ENCODE measurements at places on chromosomes 12 and 14.
A peak's percentile ranks its signal among the peaks of the same experiment; 100 is the strongest.

GRCh38 chr14:54652188-54652587 lies 85.3 kb downstream of the SAMD4A start:
- peak; percentile 99 for DNase-seq

- DNase-seq, result no peak
Measured at GRCh38 chr12:52398176-52398575, 8.0 kb downstream of the KRT82 start.

DNA sequence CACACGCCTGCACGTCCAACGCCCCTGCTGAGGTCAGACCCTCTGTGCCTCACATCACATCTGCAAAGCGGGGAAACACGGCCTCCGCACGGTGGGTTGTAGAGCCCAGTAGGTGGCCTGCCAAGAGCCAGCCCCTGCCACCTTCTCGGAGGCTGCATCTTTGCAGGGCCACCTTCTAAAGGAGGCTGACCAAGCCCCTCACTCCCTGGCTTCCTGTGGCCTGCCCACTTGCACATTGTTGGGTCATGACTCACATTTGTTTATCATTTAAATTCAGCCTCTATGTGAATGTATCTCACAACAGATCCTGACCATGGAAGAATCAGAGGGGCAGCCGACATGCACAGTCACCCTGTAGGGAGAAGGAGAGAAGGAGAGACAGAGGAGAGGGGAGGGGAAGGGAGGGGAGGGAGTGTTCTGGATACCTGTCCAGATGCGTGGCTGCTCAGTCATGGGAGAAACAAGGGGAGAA lies 319.5 kb upstream of the DIO3 start:
- DNase-seq, result no peak

DNA sequence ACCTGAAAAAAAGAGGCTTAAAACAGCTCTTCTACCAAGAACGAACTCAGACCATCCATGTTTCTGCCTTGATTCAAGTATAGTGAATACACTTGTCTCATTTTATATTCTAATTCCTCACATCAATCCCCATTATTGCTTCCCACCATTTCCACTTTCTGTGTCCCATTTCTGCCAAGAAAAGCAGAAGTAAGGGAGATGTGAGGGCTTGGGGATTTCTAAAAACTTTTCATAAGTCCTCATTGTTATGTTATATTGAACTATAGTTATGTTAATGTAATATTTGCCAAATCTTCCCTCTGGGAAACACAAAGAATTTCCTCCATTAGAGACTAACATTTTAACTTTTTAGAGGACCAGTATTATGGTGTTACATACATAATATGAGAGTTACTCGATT lies 48.2 kb upstream of the PSMA6 start:
- DNase-seq, result no peak

DNA sequence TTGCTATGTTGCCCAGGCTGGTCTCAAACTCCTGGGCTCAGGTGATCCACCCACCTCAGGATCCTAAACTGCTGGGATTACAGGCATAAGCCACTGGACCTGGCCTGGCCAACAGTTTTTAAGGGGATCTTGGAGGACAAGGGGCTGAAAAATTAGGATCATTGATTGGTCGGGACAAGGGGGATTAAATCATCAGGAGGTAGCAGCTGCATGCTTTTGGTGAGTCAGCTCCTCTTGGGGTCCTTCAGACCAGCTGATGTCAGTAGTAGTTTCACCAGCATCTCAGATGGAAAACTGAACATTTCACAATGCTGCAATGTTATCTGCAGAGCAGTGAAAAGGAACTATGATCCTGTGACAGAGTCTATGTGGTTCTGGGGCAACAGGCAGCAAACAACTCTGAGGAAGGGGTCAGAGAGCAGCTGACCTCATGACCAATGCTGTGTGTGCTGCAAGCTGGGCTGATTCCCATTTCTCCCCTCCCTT lies 6.3 kb downstream of the LRRC74A start:
- no peak for DNase-seq

DNA sequence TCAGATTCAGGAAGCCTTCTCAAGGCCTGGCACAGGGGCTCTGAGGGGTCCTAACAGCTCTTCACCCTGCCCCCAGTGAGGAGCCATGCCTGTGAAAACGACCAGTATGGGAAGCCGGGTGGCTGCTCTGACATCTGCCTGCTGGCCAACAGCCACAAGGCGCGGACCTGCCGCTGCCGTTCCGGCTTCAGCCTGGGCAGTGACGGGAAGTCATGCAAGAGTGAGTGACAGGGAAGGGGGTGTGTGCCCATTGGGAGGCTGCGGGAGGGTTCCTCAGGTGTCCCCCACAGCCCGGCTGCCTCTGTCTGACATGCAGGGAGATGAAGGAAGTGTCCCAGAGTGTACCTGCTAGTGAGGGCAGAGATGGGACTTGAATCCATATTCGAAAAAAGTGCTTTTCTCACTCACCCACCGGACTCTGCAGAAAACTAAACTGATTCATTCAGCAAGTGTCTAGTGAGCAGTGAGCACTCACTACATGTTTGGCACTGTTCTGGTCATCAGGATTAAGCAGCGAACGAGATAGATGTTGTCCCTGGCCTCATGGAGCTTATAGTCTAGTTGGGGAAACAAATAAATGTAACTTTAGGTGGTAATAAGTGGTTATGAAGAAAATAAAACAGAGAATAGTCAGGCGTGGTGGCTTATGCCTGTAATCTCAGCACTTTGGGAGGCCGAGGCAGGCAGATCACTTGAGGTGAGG lies 9.4 kb upstream of the LRP1-AS start:
- DNase-seq, result no peak

DNA sequence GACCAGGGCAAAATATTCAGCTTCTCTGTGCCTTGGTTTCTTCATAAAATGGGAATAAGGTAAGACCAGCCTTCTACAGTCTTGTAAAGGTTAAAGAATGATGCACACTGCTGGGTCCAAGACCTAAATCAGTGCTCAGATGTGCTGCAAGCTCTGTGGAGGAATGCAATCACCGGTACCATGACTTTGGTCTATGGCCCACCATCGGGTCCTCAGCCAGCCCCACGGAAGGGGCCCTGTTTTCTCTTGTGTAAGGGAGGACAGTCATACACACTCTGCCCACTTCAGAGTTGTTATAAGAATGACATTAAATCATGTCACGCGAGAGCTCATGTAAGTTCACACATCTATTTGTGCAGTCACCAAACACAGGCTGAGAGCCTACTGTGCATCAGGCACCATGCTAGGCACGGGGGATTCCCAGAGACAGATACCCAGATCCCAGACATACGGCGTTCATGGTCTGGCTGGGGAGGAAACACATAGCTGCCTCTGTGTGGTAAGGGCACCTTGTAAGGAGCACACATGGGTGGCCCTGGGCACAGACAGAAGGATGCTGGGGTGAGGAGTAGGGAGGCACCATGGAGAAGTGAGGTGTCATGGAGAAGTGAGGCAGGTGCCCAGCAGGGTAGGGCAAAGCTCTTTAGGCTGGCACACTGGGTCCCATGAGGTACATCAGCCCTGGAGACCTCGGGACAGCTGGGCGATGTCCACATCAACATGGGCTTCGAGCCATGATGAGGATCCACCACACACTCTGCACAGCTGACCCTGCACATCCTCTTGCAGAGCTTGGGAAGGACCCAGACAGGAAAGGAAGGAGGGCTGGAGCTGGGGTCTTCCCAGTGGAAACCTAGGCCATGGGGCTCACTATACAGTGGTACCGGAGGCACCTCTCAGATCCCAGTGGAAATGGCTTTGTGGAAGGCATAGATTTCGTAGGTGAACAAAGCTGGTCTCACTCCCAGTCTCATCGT lies 190.4 kb upstream of the DIO3 start:
- no peak for DNase-seq

DNA sequence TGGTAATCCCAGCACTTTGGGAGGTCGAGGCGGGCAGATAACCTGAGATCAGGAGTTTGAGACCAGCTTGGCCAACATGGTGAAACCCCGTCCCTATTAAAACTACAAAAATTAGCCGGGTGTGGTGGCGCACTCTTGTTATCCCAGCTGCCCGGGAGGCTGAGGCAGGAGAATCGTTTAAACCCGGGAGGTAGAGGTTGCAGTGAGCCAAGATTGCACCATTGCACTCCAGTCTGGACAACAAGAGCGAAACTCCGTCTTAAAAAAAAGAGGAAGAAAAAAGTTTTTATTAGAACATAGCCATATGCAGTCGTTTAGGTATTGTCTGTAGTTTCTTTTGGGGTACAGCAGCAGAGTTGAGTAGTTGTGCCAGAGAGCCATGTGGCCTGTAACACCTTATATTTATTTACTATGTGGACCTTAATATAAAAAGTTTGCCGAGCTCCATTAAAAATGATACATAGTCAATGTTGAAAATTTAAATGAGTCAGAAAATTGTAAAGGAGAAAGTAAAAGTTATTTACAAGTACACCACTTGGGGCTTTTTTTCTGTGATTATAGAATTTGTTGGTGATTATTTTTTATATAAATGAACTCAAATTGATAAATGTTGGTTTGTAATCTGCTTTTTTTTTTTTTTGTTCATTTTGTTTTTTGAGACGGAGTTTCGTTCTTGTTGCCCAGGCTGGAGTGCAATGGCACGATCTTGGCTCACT lies 2.2 kb downstream of the ADIPOR2 start:
- no peak for DNase-seq

All from fibroblast of upper back skin (primary cell).